ENCODE measurements at places on chromosomes 12 and 14.

GRCh38 chr12:68784015-68784414 lies 24.0 kb upstream of the MDM2 start:
- no peak for DNase-seq

DNA sequence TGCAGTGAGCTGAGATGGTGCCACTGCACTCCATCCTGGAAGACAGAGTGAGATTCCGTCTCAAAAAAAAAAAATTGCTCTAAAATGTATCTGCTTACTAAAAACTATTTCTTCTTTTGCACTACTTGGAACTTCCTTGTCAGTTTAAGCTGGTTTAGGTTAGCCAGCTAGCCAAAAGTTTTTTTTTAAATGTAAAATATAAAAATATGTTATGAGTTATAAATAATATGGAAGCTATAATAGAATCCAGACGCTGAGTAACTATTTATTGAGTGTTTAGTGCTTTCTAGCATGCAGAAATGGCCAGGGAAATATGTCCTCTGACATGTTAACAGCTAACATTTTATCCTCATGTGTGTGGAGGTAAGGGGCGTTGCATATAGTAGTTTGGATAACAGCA lies 85.6 kb downstream of the PLEKHA5 start:
- DNase-seq = no peak

GRCh38 chr14:35419429-35419841 lies 14.9 kb upstream of the NFKBIA start:
- DNase-seq = no peak

GRCh38 chr12:127459687-127460086 lies 807.3 kb upstream of the TMEM132C start:
- DNase-seq = no peak

GRCh38 chr14:55756557-55756956 lies 176.6 kb downstream of the KTN1 start:
- DNase-seq = no peak

DNA sequence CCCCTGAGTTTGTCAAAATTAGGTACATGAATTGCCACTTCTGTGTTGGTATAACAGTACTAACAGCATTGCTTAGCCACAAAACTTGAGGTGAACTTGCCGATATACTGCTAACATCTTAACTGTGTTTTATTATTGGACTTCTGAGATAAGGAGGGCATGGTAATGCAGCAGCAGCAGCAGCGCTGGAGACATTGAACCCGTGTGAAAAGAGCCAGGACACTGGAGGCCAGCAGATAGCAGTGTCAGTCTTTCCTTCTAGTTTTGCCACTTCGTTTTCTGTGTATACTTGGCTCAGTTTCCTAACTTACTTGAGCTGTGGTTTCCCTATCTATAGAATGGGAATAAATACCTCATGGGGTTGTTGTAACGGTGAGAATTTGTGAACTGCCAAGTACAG lies 82.7 kb downstream of the KTN1 start:
- no peak for DNase-seq

DNA sequence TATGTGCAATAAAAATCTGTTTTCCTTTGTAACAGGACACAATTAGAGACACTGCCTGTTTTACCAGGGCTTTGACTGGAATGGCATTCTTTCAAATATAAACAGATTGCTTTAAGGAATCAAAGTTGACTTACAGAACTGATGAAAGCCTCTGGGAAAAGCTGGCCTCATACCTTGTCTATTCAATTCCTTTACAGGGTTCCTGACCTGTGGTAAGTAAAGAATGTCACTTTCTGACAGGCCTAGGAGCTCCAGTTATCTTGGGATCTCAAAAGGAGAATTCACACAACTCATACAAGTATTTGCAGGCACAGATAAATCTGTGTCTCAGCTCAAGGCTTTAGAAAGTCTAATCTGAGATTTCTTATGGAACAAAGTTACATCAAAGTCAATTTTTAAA lies 88.4 kb downstream of the BCAT1 start:
- no peak for DNase-seq

DNA sequence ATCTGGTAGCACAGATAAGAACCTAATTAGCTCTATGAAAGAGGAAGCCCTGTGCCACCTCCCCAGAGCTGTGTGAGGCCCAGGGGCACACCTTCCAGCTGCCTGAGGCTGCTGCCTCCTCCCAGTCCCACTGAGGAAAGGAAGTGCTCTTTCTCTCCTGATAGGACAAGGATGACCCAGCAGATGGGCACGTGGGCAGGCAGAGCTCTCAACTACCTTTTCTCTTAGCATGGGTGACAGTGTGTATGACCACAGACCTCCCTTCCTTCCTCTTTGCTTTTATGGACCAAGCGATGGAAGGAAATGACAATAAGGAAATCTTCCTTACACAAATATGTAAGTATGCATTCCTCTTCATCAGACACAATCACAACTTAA lies 127.6 kb upstream of the AMIGO2 start:
- DNase-seq = peak; percentile 47

GRCh38 chr12:94516985-94517384 lies 57.3 kb upstream of the CEP83 start:
- no peak for DNase-seq

DNA sequence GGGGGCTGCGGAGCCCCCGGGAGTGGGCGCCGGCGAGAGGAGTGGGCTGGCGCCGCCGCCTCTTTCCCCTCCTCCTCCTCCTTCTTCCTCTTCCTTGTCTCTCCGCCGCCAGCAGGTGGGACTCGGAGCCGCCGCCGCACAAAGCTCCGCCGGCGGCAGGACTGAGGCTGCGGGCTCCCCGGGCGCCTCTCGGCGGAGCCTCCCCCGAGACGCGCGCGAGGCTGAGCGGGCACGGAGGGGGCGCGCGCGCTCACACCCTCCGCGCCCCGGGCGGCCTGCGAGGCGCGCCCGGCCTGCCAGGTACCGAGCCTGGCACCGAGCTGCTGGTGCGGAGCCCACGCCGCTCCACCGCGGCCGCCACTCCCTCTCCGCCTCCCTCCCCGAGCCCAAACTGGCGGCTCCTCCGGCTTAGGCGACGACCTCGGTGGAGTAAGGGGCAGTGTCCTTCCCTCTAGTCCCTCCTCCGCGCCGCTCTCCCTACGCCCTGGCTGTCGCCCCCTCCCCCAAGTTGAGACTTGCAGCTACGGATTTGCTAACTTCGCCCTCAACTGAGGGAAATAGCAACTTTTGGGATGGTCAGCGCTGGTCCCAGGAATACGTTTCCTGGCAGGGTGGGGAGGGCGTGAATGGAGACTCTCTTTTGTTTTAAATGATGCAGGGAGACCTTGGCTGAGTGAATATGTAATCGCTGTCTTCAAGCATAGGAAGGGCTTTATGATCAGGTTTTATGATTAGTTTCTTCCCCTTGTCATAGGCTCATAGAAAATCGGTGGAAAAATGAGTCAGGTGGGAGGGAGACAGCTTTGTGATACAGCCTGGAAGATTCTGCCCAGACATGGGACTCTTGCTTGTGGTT lies 199.5 kb upstream of the CAND1 start:
- DNase-seq = no peak

DNA sequence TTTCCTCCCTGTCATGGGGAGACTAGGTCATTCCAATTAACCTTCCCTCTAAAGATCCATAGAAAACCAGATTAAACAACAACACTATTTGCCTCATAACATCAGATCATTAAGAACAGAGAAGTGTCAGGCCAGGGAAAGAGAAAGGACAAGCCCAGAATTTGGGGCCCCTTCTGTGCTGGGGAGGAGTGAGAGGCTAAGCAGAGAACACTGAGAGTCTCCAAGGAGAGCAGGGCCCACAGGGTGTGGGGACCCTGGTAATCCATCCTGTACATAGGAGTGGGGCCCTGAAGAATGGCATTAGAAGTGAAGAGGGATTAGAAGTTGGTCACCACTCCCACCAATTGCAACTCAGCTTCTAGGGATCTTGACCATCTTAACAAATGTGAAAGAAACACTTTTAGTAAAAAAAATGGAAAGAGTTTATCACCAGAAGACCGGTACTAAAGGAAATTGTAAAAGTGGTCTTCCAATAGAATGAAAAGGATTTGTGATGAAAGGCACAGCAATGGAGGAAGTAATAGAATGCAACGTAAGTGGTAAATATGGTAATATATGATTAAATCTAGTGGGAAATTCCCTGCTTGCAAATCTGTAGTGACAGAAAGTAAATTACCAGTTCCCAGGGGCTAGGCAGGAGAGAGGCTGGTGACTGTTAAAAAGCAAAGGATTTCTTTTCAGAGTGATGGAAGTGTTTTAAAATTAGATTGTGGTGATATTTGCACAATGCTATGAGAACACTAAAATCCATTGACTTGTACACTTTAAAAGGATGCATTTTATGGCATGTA lies 14.0 kb upstream of the TMTC1 start:
- no peak for DNase-seq

DNA sequence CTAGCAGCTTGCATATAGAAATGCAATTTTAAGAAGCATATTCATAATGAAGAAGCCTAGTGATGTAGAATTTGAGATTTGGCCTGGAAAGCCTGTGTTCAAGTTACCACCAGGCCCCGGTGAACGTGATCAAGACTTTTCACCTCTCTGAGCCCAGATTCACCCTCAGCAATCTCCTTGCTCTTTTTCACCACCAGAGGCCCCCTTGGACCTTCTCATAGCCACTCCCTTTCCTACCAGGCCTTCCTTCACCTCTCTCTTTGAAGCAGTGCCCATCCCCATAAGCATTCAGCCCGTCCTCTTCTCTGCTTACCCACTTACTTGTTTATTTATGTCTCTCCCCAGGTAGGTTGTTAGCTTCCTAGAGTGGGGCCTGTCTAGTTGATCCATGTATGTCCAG lies 1280.9 kb downstream of the AACS start:
- no peak for DNase-seq

- no peak for DNase-seq
Observed at GRCh38 chr12:127311720-127312364, 955.1 kb upstream of the TMEM132C start.

DNA sequence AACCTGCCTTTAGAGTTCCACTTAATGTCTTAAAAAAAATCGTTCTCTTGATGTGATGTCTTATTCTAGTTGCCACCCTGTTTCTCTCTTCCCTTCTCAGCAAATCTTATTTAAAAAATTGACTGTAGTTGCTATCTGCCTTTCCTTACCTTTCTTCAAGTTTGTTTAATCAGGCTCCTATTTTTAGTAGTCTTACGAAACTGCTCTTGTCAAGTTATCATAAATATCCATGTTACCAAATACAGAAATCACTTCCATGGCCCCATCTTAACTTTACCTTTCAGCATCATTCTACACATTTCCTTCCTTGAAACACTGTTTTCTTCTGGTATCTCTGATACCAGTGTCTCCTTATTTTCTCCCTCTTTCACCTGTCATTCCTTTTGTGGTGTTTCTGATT lies 227.3 kb downstream of the ERC1 start:
- DNase-seq = no peak

All from stimulated activated CD4-positive, alpha-beta T cell treated with anti-CD3 and anti-CD28 coated beads, TNF-alpha, amount 100 ng/mL, for 24 hours (primary cell).